ENCODE measurements at places on chromosomes 6 and 20. TPM values are rescaled to one million over a fixed set of nuclear protein-coding genes. Genes with fewer than 3 reads are reported as not detected.

DNA sequence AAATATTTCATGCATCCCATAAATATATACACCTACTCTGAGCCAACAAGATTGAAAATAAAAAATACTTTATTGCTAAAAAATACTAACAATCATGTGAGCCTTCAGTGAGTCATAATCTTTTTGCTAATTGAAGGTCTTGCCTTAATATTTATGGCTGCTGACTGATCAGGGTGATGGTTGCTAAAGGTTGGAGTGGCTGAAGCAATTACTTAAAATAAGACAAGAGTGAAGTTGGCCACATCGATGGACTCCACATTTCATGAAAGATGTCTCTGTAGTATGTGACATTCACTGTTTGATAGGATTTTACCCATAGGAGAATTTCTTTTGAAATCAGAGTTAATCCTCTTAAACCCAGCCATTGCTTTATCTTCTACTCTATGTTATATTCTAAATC lies 11.1 kb downstream of the TRDN start:
- no peak for DNase-seq

TGM2 gene
- total RNA-seq: 129 TPM

GSTA2 gene
- not detected for total RNA-seq

TAAR5 gene
- not detected for total RNA-seq

DNA sequence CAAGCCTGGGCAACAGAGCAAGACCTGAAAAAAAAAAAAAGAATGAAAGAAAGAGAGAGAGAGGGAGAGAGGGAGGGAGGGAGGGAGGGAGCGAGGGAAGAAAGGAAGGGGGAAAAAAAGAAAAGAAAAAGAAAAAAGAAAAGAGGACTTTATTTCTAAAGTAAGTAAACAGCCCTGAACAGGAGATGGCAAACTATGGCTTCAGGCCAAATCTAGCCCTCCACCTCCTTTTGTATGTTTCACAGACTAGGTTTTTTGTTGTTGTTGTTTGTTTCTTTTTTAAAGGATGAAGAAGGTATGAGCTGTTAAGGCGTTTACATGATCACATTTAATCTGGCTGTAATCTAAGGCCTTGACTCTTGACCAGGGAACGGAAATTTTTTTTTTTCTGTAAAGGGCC lies 711.1 kb upstream of the NRSN1 start:
- no peak for DNase-seq

MEA1 gene
- total RNA-seq: 98.7 TPM

DACT2 gene
- total RNA-seq: not detected

PDE7B gene
- total RNA-seq: 1.3 TPM

- DNase-seq: no peak
These were observed 554.4 kb downstream of the KIF16B start for GRCh38 chr20:16018881-16019280.

- peak; percentile 11 for DNase-seq
These were observed 386.6 kb upstream of the SLC35B3 start for GRCh38 chr6:8821981-8822381.

DNA sequence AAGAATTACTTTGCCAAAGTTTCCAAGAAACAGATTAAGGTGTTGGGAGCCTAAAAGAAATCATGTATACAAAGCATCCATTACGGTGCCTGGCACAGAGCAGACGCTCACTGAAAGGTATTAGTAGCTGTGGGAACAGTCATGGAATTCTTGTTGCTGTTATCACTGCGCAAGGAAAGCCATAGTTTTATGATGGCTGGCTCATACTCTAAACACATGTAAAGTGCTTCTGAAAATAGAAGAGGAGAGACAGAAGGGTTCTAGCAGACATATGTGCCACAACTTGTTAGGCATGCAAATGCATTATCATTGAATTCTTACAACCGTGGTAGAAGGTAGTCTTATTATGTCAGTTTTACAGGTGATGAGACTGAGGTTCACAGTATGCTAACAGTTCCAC lies 112.4 kb downstream of the TENT5A start:
- DNase-seq: no peak

HLA-DQA1 gene
- total RNA-seq: not detected

GRCh38 chr20:58432186-58432954 lies 43.3 kb downstream of the VAPB start:
- DNase-seq: no peak

- no peak for DNase-seq
These were observed 136.0 kb downstream of the SOD2 start for GRCh38 chr6:159557031-159557430.

DNA sequence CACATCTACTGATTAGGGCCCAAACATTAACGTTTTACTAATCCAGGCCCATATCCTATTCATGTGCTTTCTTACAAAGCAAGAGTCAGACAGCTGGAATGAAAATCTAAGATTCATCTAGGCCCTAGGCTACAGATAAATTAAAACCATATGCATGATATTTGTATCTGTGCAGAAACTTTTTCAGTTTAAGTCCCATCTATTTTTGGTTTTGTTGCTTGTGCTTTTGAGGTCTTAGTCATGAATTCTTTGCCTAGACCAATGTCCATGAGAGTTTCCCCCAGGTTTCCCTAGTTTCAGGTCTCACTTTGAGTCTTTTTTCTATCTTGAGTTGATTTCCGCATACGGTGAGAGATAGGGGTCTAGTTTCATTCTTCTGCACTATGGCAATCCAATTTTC lies 20.2 kb downstream of the ADNP start:
- no peak for DNase-seq

GRCh38 chr6:106530026-106530425 lies 99.3 kb downstream of the RTN4IP1 start:
- DNase-seq: no peak

TNFRSF6B gene
- total RNA-seq: 5.9 TPM

DNA sequence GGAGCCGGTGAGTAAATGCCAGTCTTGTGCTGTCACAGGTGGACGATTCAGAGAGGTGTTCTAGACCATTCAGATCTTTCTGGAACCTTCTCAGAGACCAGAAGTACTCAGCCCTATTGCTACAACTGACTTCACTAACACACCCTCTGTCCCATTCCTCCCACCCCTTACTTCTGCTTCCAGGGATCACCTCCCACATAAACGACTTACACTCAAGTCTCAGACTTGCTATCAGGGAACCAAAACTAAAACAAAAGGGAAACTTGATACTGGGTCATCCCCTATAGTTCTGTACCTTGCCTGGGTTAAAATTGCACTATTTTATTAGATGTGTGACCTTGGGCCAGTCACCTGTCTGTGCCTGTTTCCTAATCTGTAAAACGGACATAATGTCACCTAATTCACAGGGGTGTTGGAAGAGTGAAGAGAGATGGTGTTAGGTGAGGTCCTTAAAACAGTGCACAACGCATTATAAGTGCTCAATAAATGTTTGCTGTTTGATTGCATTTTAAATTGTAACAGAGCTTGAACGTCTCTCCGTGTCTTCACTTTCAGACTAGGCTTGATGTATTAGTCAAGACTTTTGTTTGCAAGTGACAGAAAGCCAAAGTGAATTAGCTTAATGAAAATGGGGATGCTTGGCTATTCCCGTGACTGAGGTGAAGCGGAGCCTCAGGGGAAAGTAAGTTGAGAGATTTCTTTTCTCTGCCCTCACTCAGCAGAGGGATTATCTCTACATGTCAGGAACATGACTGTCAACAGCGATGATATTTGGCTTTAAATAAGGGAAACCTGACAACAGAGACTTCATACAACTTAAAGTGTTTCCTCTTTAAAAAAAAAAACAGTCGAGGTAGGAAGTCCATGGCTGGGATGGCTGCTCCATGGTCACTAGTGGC lies 3.0 kb upstream of the SRXN1 start:
- DNase-seq: no peak

DNA sequence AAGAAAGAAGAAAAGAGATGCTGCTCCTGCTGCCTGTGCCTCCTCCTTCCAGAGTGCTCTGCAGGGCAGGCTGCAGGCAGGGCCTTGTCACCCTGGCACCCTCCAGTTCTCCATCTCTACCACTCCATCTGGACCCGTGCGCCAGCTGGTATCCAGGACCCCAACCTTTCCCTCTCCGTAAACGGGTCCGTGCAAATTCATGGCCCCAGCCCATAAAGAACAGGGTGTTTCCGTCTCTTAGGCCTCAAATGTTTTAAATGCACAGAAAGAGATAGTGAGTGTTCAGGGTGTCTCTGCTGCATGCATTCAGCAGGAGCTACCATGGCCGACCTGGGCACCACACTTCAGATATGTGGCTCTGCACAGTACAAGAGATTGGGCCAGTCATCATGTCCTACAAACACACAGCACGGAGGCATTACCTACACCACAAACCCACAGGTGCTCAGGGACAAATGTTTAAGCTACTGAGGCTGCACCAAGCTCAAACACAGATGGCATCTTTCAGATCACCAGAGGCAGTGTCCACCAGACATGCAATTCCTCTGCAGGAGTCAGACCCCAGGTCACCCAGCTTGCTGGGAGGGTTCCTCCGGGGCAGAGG lies 258.1 kb downstream of the DLL1 start:
- DNase-seq: no peak

CLPSL1 gene
- not detected for total RNA-seq

GRCh38 chr6:72966628-72967280 lies 258.5 kb downstream of the KHDC1L start:
- DNase-seq: peak; percentile 54

- no peak for DNase-seq
These were observed 107.4 kb upstream of the RIPOR2 start for GRCh38 chr6:25042984-25043725.

PPP1R16B gene
- total RNA-seq: 0.03 TPM

GGTLC1 gene
- not detected for total RNA-seq

DNA sequence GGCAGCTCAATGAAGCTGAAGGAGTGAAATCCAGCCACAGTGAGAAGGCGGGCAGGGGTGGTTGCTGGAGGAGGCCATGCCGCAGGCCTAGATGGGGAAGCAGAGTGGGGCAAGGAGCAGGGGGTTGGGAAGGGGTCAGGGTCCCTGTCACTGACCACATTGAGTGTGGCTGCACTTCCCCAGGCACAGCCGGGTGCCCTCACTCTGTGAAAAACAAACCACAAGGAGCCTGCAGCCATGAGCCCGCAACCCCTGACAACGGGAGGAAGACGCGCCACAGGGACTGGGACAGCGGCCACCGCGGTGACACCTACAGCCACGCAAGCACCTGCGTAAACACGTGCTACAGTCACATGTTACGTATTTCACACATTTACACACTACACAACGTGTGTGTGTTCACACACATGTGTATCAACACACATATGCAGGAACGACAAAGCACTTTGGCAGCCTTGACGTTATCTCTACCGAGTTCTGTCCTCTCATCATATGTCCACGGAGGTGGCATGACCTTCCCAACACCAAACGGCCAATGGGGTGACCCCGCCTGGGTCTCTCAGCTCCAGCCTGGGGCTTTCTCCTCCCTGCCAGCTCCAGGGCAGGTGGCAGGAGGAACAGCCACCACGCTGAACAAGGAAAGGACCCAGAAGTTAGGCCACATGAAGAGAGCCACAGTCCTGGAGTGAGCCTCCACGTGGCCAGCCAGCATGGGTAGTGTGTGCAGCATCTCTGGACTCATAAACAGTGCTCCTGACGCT lies 137.6 kb upstream of the RPS6KA2 start:
- DNase-seq: no peak

- DNase-seq: no peak
These were observed 63.2 kb downstream of the PHACTR1 start for GRCh38 chr6:12779772-12780171.

MBOAT1 gene
- 8.7 TPM for total RNA-seq

WFDC10B gene
- 0.39 TPM for total RNA-seq

GRCh38 chr20:8646033-8646441 lies 422.9 kb upstream of the PLCB4 start:
- peak; percentile 73 for DNase-seq

TSBP1 gene
- not detected for total RNA-seq

DNA sequence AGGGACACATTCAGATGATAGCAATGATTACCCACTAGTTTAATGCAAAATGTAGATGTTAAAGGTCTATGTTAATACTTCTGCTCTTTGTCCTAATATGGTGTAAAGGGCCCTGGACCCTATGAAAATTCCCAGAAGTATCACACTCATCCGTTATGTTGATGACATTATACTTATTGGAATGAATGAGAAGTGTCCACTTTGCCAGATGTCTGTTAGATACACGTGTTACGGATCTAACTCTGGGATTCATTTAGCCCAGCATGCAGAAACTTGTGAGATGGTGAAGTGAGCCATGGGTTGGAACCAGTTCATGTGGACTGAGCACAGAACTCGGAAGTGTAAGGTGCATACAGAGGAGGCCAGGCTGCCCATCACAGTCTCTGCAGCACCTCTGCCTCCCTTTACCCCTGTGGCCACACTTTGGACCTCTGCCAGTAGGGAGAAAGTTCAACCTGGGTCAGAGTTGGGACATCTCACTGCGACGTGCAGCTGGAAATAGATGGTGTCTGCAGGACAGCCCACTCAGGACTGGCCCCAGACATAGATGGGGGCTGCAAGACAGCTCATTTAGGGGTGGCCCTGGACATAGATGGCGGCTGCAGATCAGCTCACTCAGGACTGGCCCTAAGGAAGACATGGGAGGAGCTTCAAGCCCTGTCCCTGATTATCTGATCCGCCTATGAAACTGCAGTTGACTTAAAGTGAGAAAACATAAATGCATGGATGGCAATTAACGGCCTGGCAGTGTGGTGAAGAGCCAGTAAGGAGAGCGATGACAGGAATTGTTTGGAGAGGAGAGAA lies 71.2 kb upstream of the THBS2 start:
- DNase-seq: no peak

AKAP12 gene
- total RNA-seq: 27.3 TPM

- DNase-seq: no peak
These were observed 129.7 kb upstream of the PHACTR1 start for GRCh38 chr6:12586721-12587480.

DNA sequence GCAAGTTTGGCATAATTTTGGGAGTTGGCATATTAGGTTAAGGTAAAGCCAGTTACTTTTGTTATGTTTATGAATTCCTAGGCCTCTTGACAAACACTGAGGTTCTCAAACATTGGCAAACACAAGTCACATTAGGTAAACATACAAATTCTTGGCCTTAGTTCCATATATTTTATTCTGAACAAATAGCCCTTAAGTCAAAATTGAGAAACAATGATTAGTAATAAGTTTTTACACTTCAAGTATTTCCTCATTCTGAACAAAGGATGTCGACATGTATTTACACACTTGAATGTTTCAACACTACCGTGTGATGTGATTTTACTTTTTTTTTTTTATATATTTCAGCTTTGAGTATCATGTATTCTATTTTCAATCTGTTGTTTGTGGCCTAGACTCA lies 3.8 kb upstream of the ECHDC1 start:
- DNase-seq: no peak

DNA sequence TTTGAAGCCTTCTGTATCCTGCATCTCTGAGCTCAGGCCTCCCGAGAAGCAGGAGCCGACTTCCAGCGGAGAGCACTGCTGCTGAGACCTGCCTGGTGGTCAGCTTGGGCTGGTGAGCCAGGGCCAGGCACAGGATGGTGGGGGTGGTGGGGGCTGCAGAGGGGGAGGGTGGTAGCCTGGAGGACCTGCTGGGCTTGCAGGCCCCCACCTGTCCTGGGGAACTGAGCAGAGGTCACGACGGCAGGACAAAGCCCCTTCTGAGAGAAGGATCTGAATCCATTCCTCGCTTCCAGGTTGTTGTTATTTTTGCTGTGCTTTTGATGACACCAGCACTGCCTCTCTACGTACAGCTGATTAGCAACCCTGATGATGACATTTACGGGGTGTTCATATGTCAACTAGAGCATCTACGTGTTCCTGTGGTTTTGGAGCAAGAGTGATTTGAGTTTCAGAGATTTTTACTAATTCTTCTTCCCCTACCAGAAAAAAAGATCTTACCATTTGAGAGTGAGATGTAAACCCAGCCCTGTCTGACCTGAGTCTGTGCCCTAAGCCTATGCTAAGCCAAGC lies 35.7 kb upstream of the CD93 start:
- no peak for DNase-seq

- no peak for DNase-seq
These were observed 106.6 kb downstream of the RTN4IP1 start for GRCh38 chr6:106522562-106523250.

OR2W1 gene
- not detected for total RNA-seq

- no peak for DNase-seq
These were observed 7.7 kb upstream of the MRGBP start for GRCh38 chr20:62788607-62789006.

Data from HT1080 (cell line).